ENCODE measurements at places on chromosomes 6 and 20. TPM values are rescaled to one million over a fixed set of nuclear protein-coding genes. Genes with fewer than 3 reads are reported as not detected.
A peak's percentile ranks its signal among the peaks of the same experiment; 100 is the strongest.

LINC00237 gene
- total RNA-seq = not detected

HSPA1B gene
- 44.0 TPM for total RNA-seq

SGK2 gene
- total RNA-seq = 0.37 TPM

LPA gene
- total RNA-seq = not detected

PTCHD4 gene
- not detected for total RNA-seq

OR12D3 gene
- total RNA-seq = not detected

MAFB gene
- total RNA-seq = not detected

GRIK2 gene
- not detected for total RNA-seq

JPH2 gene
- total RNA-seq = not detected

- H3K27me3 ChIP-seq = peaks cover 12% of the 10 kb centered on the region
- no peaks in the 10 kb centered on the region for H3K36me3 ChIP-seq
- peak overlapping the region; percentile 75 for H3K27ac ChIP-seq
- peaks cover 29% of the 10 kb centered on the region for H3K4me1 ChIP-seq
- H3K4me3 ChIP-seq = peak overlapping the region; percentile 86
- DNase-seq = peak; percentile 61
Measured at GRCh38 chr20:347640-348484, 951 bp downstream of the NRSN2 start.

- peaks cover 7% of the 10 kb centered on the region for H3K4me1 ChIP-seq
- H3K36me3 ChIP-seq = peaks cover 7% of the 10 kb centered on the region
- no peak overlapping the region for H3K27ac ChIP-seq
- H3K4me3 ChIP-seq = no peak overlapping the region
Measured at GRCh38 chr6:5567352-5567751, 306.0 kb downstream of the FARS2 start.

DNA sequence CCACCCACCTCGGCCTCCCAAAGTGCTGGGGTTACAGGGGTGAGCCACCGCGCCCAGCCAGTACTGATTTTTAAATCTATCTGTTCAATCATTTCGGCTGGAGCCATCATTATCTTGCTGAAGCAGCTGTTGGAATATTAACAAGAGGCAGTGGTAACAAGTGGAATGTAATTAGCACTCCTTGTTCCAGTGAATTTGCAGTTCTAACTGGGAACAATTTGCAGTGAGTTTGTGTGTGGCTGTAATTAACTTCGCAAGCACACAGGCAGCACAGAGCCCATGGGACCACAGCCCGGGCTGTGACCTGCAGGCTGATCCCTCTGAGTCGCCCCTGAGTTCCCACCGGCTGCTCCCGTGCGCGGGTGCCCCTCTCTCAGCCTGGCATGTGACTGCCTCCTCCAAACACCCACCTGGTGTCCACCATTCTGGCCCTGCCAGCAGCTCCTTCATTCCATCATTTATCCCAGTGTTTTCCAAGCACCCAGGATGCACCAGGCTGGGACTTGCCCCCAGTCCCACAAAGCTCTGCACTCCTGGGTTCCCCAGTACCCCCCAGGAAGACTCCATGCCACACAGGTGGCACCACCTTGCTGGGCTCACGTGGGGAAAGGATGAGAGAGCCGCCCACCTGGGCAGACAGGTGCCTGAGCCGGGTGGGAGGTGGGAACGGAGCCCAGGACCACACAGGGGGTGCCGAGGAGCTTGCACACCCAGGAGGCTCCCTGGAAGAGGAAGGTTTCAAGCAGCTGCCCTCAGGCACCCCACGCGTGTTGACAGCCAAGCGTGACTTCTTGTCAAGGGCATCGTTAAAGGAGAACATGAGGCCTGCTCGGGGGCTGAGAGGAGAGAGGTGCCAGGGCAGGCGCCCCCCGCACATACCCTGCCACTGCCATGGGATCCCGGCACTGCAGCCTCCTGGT is 75.2 kb downstream of the YTHDF1 start:
- no peak overlapping the region for H3K4me3 ChIP-seq
- H3K4me1 ChIP-seq = no peaks in the 10 kb centered on the region
- H3K27me3 ChIP-seq = peaks cover 14% of the 10 kb centered on the region
- DNase-seq = no peak
- H3K36me3 ChIP-seq = no peaks in the 10 kb centered on the region

DNA sequence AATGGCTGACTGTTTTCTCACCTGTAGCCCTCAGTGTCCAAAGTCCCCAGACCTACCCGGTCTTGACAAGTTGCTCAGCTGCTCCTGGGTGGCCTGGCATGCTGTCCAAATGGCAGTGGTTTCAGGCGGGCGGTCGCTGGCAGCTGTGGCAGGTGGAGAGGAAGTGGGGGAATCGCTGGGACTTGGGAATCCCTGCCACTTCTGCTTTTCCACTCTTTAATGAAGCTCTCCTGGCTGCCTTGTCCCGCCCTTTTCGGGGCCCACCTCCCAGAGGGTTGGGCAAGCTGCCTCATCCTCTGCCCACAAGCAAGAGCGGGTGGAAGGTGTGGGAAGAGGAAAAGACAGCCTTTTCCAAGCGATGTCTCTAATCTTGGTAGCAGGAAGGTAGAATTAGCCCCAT is at the start of gene OCSTAMP:
Gene OCSTAMP (minus strand): TSS at position 194 of the 400 bp plus-strand sequence. CDS start 94 bp downstream, at position 100.
- no peaks in the 10 kb centered on the region for H3K27me3 ChIP-seq
- no peak for DNase-seq

GRCh38 chr20:24459733-24460132 is 9.7 kb upstream of the SYNDIG1 start:
- H3K4me1 ChIP-seq = peaks cover 3% of the 10 kb centered on the region
- no peak for DNase-seq
- peaks cover 3% of the 10 kb centered on the region for H3K27me3 ChIP-seq
- no peak overlapping the region for H3K27ac ChIP-seq

DNA sequence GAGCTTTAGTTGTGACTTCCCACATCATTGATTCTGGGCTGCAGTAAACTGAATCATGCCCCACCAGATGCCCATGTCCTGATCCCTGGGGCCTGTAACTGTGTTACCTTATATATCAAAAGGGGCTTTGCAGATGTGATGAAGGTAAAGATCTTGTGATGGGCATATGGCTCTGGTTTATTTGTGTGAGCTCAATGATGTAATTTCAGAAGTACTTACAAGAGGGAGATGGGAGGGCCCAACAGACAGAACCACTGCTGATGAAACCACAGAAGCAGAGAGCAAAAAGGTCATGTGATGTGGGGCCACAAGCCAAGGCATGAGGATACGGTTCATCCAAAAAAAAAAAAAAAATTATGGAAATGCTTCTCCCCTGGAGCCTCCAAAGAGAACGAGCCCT is 118.7 kb downstream of the TOX2 start:
- peaks cover 44% of the 10 kb centered on the region for H3K4me1 ChIP-seq
- peaks cover 35% of the 10 kb centered on the region for H3K27me3 ChIP-seq
- no peak for DNase-seq
- no peak overlapping the region for H3K27ac ChIP-seq
- H3K4me3 ChIP-seq = no peak overlapping the region

GRCh38 chr20:35839904-35840303 is 68.1 kb downstream of the PHF20 start:
- no peak overlapping the region for H3K4me3 ChIP-seq
- H3K27me3 ChIP-seq = no peaks in the 10 kb centered on the region
- H3K4me1 ChIP-seq = peaks cover 14% of the 10 kb centered on the region
- no peak for DNase-seq

DNA sequence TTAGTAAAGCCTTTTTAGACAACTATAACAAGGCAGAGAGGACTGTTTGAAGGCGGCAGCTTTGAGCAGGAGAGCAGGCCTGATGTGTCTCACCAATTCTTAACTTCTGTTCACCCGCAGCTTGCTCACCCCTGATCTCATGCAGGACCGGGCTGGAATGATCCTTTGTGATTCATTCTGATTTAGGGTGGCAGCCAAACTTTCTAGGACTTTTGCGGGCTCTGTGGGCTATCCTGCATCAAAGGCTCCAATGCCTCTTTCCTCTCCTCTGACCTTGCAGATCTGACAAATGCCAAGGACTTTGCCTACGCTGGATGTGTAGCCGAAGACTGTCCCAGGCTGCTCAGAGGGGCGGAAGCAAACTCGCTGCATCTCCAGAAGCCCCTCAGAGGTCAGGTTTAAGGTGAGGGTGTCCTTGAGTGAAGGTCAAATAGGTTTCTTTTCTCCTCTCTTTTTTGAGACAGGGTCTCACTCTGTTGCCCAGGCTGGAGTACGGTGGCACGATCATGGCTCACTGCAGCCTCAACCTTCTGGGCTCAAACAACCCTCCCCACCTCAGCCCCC is 72.3 kb downstream of the VEGFA start:
- H3K4me3 ChIP-seq = no peak overlapping the region
- DNase-seq = no peak
- H3K27ac ChIP-seq = no peak overlapping the region
- no peaks in the 10 kb centered on the region for H3K27me3 ChIP-seq
- no peaks in the 10 kb centered on the region for H3K4me1 ChIP-seq
- H3K36me3 ChIP-seq = no peaks in the 10 kb centered on the region

DNA sequence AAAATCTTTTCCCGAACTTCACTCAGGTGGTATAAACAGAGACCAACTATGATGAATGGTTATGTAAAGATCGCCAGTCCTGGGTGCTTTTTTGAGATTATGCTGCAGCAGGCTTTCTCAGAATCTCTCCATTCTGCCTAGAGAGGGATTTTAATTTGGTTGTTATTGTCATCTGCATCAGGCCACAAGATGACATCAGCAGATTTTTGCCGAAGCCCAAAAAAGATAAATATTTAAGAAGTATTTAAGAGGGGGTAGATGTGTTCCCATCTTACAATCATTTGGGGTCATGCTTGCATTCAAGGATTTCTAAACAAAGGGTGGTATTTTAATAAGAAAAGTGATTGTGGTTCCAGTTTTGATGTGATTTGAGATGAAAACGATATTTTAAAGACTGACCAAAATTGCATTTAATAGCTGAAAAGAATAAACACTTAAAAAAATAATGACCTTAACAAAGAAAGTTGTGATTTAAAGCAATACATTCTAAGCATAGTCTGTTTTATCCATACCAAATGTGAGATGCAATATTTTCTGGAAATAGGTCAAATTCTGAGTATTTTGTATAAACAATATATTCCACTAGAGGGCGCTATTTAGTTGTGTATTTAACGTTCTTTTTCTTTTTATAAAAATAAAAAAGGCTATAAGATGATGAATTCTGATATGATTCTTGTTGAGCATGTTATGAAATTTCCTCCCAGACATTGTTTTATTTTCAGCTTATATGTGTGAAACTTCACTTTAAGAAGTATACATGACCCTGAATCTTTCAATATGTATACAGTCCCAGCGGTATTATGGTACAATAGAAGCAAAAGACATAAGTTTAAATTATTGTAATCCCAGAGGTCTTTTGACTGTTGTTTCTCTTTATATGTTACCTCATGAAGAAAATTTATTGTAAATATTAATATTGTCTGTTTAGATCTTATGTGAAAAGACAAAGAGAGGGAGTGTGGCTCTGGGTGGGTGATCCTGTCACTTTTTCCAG is 51.0 kb upstream of the ZFP64 start:
- no peak for DNase-seq
- H3K27me3 ChIP-seq = peaks cover 2% of the 10 kb centered on the region
- H3K4me3 ChIP-seq = no peak overlapping the region
- no peaks in the 10 kb centered on the region for H3K36me3 ChIP-seq

DNA sequence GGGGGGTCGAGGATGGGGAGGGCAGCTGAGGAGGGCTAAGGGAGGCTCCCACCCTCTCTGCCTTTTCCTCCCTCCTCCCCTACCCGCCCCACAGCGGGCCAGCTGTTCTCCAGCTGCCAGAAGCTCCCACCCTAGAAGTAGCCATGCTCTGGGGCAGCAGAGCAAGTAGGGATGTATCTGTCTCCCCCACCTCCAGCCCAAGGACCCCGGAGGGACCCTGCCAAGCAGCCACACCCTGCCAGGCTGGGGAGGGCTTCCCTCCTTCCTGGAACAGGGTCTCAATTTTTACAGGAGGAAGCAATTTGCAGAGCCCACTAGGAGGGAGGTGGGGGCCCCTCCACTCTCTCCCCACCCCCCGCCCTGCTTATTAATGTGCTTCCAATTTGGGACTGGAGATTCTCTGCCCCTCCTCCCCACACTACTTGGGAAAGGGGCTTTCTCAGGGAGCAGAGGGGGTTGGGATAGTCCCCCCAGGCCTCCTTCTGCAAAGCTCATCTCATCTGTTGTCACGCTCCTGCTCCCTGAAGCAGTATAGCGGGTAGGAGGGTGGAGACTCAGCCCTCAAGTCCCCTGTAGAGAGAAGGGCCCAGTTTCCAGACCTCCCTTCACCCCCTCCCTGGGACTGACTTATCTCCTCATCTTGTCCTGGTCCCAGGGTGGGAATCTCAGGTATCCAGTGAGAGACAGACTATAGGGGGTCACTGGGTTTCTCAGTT is 4.5 kb downstream of the TEAD3 start:
- peaks cover 26% of the 10 kb centered on the region for H3K4me1 ChIP-seq
- no peaks in the 10 kb centered on the region for H3K36me3 ChIP-seq

DNA sequence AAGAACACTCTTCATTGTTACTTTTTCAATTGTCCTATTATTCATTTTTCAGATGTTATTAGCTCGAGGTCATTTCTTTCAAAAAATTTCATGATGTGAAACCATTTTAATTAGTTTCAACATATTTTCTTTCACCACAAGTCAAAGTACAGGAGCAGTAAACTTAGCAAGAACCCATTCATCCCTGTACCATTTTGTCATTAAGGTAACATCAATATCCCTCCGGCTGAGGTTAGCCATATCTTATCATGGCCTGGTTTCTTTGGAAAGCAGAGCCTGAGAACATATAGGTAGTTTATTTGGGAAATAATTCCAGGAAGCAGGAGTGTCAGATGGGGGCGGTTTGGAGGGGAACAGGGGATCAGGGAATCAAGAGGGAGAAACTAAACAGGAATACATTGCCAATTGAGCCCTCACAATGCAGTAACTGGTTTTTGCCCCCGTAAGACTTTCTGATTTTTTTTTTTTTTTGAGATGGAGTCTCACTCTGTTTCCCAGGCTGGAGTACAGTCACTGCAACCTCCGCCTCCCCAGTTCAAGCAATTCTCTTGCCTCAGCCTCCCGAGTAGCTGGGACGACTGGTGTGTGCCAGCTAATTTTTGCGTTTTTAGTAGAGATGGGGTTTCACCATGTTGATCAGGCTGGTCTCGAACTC is 83.7 kb downstream of the MKKS start:
- H3K4me3 ChIP-seq = peak overlapping the region; percentile 19
- peaks cover 16% of the 10 kb centered on the region for H3K4me1 ChIP-seq
- H3K27ac ChIP-seq = peak overlapping the region; percentile 89
- no peaks in the 10 kb centered on the region for H3K27me3 ChIP-seq
- DNase-seq = no peak
- H3K36me3 ChIP-seq = peaks cover 5% of the 10 kb centered on the region

GRCh38 chr20:25250508-25250907 is 2.6 kb downstream of the PYGB start:
- H3K4me1 ChIP-seq = peaks cover 45% of the 10 kb centered on the region
- no peak overlapping the region for H3K4me3 ChIP-seq
- H3K27me3 ChIP-seq = peaks cover 9% of the 10 kb centered on the region
- H3K36me3 ChIP-seq = peaks cover 9% of the 10 kb centered on the region
- no peak for DNase-seq

GRCh38 chr6:89977808-89978748 is 83.8 kb downstream of the GJA10 start:
- no peak overlapping the region for H3K27ac ChIP-seq
- H3K4me1 ChIP-seq = peaks cover 36% of the 10 kb centered on the region
- H3K4me3 ChIP-seq = no peak overlapping the region

GRCh38 chr20:35319192-35319870 is 27.1 kb upstream of the FAM83C start:
- no peaks in the 10 kb centered on the region for H3K27me3 ChIP-seq
- H3K36me3 ChIP-seq = peaks cover 1% of the 10 kb centered on the region
- peaks cover 41% of the 10 kb centered on the region for H3K4me1 ChIP-seq
- no peak for DNase-seq
- no peak overlapping the region for H3K27ac ChIP-seq
